ENCODE measurements at places on chromosomes 16 and 17. TPM values are rescaled to one million over a fixed set of nuclear protein-coding genes. Genes with fewer than 3 reads are reported as not detected.
A peak's percentile ranks its signal among the peaks of the same experiment; 100 is the strongest.

DNA sequence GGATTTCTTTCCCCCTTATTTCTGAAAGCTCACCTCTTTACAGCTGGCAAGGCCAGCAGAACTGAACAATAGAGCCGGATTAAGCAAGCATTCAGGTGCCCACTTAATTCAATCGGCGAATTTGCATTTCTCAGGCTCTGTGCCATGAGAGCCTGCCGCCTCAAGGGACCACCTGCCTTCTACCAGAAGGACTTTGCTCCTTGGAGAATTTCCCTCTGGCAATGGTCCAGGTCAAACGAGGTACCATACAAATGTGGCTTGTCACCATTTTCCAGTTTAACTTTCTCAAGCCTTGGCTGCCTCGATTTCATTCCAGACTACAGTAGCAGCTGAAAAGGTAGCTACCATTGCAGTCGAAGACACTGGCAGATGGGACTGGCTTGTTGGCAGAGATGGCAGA is 534.0 kb downstream of the MAF start:
- no peaks in the 10 kb centered on the region for H3K27me3 ChIP-seq
- H3K36me3 ChIP-seq: no peaks in the 10 kb centered on the region
- DNase-seq: no peak
- peaks cover 2% of the 10 kb centered on the region for H3K4me1 ChIP-seq
- H3K27ac ChIP-seq: no peak overlapping the region

DNA sequence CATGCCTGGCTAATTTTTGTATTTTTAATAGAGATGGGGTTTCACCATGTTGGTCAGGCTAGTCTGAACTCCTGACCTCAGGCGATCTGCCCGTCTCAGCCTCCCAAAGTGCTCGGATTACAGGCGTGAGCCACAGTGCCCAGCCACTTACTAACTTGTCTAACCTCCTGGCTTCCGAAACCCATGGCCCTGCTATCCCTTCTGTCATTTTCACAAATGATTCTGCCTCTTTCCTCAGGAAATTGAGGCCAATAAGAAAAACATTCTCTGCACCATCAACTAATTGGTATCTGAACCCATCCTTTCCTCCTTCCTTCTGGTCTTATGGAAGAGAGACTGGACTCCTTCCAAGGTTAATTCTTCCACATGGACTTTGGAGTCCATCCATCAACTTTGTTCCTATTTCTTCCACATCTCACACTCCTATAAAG is 27.9 kb upstream of the TNRC6A start:
- H3K27ac ChIP-seq: peak overlapping the region; percentile 74
- H3K36me3 ChIP-seq: no peaks in the 10 kb centered on the region
- H3K27me3 ChIP-seq: no peaks in the 10 kb centered on the region
- no peak for DNase-seq

- DNase-seq: no peak
- H3K36me3 ChIP-seq: no peaks in the 10 kb centered on the region
- peak overlapping the region; percentile 44 for H3K27ac ChIP-seq
- no peak overlapping the region for H3K4me3 ChIP-seq
- H3K27me3 ChIP-seq: no peaks in the 10 kb centered on the region
Measured at GRCh38 chr17:34318474-34318873, 761 bp upstream of the CCL8 start.

- H3K27me3 ChIP-seq: no peaks in the 10 kb centered on the region
- no peak overlapping the region for H3K4me3 ChIP-seq
- H3K27ac ChIP-seq: no peak overlapping the region
- DNase-seq: no peak
- no peaks in the 10 kb centered on the region for H3K36me3 ChIP-seq
Measured at GRCh38 chr16:70378869-70379493, 32.3 kb downstream of the DDX19A start.

DNA sequence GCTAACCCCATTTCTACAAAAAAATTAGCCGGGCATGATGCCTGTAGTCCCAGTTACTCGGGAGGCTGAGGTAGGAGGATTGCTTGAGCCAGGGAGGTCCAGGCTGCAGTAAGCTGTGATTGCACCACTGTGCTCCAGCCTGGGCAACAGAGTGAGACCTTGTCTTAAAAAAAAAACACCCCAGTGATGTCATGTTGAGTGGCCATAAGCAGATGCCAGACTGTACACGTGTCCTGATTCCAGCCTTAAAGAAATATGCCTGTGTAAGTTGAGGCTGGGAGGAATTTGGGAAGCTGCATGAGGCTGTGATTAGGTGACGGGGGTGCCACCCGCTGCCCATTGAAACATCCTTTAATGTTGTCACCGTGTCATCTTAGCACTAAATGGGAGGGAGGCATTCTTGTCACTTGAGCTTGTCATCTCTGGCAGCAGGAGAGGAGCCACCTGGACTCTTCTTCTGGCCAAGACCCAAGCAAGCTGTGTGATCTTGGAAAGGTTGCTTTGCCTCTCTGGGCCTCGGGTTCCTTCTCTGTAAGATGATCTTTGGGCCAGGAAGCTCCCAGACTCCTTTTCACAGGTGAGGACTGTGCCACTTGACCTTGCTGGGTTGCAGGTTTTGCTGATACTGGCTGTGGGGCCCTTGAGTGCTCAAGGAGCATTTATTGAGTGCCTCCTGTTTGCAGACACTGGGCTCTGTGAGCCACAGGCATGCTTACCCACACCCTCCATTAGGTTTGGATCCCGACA is 98.3 kb upstream of the CIBAR2 start:
- DNase-seq: no peak
- no peaks in the 10 kb centered on the region for H3K36me3 ChIP-seq
- no peak overlapping the region for H3K4me3 ChIP-seq
- peaks cover 14% of the 10 kb centered on the region for H3K4me1 ChIP-seq

- H3K36me3 ChIP-seq: no peaks in the 10 kb centered on the region
- H3K27me3 ChIP-seq: no peaks in the 10 kb centered on the region
- peaks cover 5% of the 10 kb centered on the region for H3K4me1 ChIP-seq
Measured at GRCh38 chr16:15492091-15492740, 57.8 kb downstream of the BMERB1 start.

DNA sequence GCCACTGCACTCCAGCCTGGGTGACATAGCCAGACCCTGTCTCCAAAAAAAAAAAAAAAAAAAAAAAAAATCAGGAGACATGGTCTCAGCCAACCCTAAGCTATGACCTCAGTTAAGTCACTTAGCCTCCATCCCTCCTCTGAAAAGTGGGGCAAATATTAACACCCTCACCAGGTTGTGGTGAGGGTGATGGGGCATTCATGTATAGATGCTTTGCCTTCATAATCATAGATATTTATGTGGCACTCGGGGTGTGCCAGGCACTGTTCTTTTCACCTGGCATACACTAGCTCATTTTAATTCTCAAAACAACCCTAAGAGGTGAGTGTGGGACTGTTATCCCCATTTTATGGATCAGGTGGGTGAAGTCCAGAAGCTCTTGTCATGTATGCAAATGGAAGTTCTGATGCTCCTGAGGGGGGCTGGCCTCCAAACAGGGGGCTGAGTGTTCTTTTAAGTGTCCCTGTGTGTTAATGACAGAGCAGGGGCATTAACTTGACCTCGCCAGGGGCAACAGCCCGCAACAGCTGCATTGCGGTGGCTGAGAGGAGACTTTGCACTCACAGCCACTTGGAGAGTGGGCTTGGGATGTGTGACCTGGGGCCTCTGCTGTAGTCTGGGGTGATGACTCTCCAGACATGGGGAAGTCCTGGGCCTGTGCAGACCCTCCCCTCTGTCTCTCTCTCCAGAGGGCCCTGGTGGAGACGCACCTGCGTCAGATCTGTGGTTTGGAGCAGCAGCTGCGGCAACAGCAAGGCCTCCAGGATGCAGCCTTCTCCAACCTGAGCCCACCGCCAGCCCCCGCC is 4.1 kb downstream of the TBKBP1 start:
- H3K27me3 ChIP-seq: peaks cover 16% of the 10 kb centered on the region
- H3K4me3 ChIP-seq: no peak overlapping the region
- H3K36me3 ChIP-seq: no peaks in the 10 kb centered on the region
- no peak overlapping the region for H3K27ac ChIP-seq
- peaks cover 15% of the 10 kb centered on the region for H3K4me1 ChIP-seq

DNA sequence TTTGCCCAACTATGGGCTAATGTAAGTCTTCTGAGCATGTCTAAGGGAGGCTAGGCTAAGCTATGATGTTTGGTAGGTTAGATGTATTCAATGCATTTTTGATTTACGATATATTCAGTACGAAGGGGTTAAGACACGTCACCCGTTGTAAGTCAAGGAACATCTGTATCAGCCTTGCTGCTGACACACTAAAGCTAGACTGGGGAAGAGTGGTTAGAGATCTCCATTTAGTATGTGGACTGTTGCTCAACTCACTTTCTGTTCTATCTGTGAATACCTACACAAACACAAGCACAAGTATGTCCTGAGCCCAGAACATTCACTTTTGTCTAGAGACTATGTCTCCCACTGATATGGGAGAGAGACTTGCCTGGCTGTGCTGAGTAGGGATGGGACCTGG is 71.5 kb downstream of the VMP1 start:
- H3K4me3 ChIP-seq: no peak overlapping the region
- H3K4me1 ChIP-seq: no peaks in the 10 kb centered on the region
- peaks cover 21% of the 10 kb centered on the region for H3K36me3 ChIP-seq
- DNase-seq: no peak

DNA sequence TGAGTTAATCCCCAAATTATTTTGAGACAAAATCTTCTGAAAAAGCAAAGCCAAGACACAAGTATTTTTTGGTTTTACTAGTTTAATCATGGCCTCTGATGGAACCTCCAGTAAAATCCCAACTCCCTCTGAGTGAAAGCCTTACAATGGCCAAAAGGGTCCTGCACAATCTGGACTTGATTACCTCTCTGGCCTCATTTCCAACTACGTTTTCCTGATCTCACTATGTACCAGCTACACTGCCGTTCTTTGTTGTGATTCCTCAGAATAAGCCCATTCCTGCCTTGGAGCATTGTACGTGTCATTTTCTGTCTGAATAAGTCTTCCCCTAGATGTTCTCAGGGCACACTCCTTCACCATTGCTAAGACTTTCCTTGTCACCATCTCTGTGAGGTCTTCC is 37.3 kb downstream of the SPOP start:
- H3K36me3 ChIP-seq: peaks cover 4% of the 10 kb centered on the region
- no peak overlapping the region for H3K4me3 ChIP-seq
- peaks cover under 1% of the 10 kb centered on the region for H3K4me1 ChIP-seq
- no peaks in the 10 kb centered on the region for H3K27me3 ChIP-seq
- DNase-seq: no peak
- H3K27ac ChIP-seq: peak overlapping the region; percentile 78

DNA sequence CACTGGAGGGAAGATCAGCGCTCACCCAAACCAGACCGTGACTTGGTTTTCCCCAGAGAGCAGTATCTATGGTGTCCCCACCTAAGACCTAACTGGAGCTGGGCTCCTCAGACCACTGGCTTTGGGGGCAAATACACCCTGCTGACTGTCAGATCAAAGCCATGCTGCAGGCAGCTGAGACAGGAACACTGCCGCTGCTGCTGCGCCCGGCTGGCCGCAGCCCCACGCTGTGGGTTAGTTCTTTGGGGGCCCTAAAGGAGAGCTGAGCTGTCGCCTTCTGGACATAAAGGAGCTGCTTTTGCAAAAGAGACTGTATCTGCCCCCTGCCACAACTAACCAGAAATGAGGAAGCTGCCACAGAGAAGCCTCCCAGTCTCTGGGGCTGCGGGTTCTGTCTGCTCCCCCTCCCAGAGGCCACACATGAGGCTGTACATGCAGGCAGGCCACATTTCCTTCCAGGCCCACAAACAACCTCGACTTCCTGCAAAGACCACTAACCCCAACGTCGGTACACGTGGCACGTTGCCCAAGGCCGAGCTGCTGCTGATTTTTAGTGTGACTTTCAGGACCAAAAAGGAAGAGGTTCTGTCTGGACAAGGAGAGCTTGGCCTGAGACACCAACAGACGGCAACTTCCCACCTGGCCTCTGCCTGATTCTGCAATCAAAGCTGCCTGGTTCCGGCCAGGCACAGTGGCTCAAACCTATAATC is 18.2 kb upstream of the ABR start:
- no peaks in the 10 kb centered on the region for H3K27me3 ChIP-seq
- peak overlapping the region; percentile 74 for H3K27ac ChIP-seq
- no peaks in the 10 kb centered on the region for H3K36me3 ChIP-seq
- H3K4me1 ChIP-seq: peaks cover 14% of the 10 kb centered on the region

GRCh38 chr16:9096416-9096952 is 5.0 kb downstream of the HAPSTR1 start:
- H3K27me3 ChIP-seq: no peaks in the 10 kb centered on the region
- peaks cover 83% of the 10 kb centered on the region for H3K4me1 ChIP-seq
- H3K27ac ChIP-seq: peak overlapping the region; percentile 10
- peaks cover 8% of the 10 kb centered on the region for H3K36me3 ChIP-seq

- H3K36me3 ChIP-seq: no peaks in the 10 kb centered on the region
- H3K4me3 ChIP-seq: peak overlapping the region; percentile 81
- peak overlapping the region; percentile 94 for H3K27ac ChIP-seq
- no peaks in the 10 kb centered on the region for H3K27me3 ChIP-seq
- no peak for DNase-seq
Measured at GRCh38 chr17:55420067-55420775, 1.4 kb downstream of the MMD start.

- no peak overlapping the region for H3K4me3 ChIP-seq
- no peak for DNase-seq
- H3K4me1 ChIP-seq: peaks cover 3% of the 10 kb centered on the region
- H3K27me3 ChIP-seq: no peaks in the 10 kb centered on the region
Measured at GRCh38 chr17:18933102-18934058, 18.6 kb upstream of the SLC5A10 start.

- no peaks in the 10 kb centered on the region for H3K27me3 ChIP-seq
- peak overlapping the region; percentile 94 for H3K27ac ChIP-seq
- no peaks in the 10 kb centered on the region for H3K36me3 ChIP-seq
- peak; percentile 93 for DNase-seq
- peak overlapping the region; percentile 17 for H3K4me3 ChIP-seq
Measured at GRCh38 chr17:50102164-50102991, 7.2 kb downstream of the PDK2 start.

DNA sequence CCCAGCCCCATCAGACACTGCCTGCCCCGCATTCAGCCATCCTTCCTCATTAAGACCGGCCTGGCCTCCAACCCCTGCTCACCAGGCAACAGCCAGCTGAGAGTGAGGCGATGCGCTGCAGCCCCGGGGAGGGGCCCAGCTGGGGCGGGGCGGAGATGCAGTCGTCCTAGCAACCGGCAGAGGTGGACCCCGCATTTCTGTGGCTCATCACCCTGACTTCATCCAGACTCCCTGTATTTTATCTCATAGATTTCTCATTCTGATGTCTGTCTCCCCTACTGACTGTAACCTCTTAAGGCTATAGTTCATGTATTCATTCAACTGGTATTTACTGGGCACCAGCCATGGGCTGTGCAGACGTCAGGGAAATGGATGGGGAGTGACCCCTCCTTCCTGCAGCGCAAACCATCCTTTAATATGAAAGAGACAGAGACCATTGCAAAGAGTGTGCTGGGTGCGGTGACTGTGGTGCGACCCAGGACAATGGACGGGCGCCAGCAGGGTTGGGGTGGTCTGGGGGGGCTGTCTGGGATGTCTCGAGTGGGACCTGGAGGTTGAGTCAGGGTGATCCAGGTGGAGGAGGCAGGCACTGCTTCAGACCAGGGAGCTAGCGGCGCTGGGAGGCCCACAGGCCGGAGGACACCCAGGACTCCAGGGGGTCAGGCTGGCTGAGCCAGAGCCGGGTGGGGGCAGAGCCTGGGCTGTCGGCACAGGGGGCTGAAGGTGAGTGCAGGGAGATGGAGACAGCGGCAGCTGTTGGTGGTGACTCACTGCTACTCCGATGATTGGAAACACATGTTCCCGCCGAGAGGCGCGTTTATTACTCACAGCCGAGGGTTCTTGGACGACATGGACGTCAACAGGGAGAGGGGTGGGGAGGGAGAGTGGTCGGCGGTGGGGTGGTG is 10.5 kb upstream of the TIMP2 start:
- H3K4me3 ChIP-seq: no peak overlapping the region
- peak; percentile 59 for DNase-seq
- H3K4me1 ChIP-seq: peaks cover 24% of the 10 kb centered on the region
- no peaks in the 10 kb centered on the region for H3K27me3 ChIP-seq
- H3K36me3 ChIP-seq: no peaks in the 10 kb centered on the region

GPR142 gene
- total RNA-seq: 0.48 TPM

TBX2 gene
- 13.5 TPM for total RNA-seq

USP43 gene
- 26.9 TPM for total RNA-seq

SETD1A gene
- 5.3 TPM for total RNA-seq

CDRT15 gene
- not detected for total RNA-seq

CX3CL1 gene
- not detected for total RNA-seq

MARVELD3 gene
- total RNA-seq: 140 TPM
